ENCODE measurements at places on chromosomes 5 and 9. TPM values are rescaled to one million over a fixed set of nuclear protein-coding genes. Genes with fewer than 3 reads are reported as not detected.

DNA sequence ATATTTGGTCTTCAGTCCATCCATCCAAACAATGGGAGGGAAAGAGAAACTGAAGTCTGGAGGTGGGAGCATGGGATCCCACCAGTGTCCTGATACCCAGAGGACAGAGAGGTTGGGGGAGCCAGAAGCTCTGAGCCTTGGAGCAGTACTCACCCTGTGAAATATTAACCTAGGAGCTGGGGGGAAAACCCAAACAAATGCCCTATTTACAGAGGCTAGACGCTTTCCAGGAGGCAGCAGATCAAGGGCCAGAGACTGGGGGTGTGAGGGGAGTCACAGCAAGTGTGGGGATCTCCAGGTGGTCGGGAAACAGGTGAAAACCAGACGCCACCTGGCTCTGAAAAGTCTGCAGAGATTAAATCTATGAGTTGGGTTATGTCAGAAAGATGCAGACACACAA lies 6.2 kb downstream of the ZER1 start:
- no peaks in the 10 kb centered on the region for H3K27me3 ChIP-seq
- H3K27ac ChIP-seq, result no peak overlapping the region
- H3K4me3 ChIP-seq, result no peak overlapping the region
- H3K4me1 ChIP-seq, result peaks cover 53% of the 10 kb centered on the region
- DNase-seq, result no peak

OR1Q1 gene
- polyA plus RNA-seq, result not detected

DNA sequence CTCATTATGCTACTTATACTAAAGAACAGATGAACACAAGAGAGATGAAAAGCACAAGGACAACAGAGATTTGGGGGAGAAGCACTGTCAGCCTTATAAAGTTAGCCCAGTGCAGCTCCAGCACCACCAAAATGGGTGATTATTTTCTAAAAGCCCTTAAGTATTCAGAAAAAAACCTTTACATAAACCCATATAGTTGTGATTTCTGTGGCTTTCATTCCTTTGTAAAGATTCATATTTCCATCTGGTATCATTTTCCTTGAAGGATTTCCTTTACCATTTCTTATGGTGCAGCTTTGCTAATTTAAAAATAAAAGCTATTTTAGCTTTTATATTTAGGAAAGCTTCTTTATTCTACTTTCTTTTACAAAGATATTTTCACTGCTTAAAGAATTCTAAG lies 311.0 kb downstream of the TMEM167A start:
- H3K36me3 ChIP-seq, result no peaks in the 10 kb centered on the region
- H3K4me1 ChIP-seq, result no peaks in the 10 kb centered on the region
- H3K27ac ChIP-seq, result no peak overlapping the region
- no peaks in the 10 kb centered on the region for H3K27me3 ChIP-seq

- H3K27ac ChIP-seq, result no peak overlapping the region
- no peaks in the 10 kb centered on the region for H3K36me3 ChIP-seq
- no peaks in the 10 kb centered on the region for H3K4me1 ChIP-seq
- DNase-seq, result no peak
Measured at GRCh38 chr5:27458287-27458686, 419.9 kb upstream of the CDH9 start.

LECT2 gene
- not detected for polyA plus RNA-seq

DNA sequence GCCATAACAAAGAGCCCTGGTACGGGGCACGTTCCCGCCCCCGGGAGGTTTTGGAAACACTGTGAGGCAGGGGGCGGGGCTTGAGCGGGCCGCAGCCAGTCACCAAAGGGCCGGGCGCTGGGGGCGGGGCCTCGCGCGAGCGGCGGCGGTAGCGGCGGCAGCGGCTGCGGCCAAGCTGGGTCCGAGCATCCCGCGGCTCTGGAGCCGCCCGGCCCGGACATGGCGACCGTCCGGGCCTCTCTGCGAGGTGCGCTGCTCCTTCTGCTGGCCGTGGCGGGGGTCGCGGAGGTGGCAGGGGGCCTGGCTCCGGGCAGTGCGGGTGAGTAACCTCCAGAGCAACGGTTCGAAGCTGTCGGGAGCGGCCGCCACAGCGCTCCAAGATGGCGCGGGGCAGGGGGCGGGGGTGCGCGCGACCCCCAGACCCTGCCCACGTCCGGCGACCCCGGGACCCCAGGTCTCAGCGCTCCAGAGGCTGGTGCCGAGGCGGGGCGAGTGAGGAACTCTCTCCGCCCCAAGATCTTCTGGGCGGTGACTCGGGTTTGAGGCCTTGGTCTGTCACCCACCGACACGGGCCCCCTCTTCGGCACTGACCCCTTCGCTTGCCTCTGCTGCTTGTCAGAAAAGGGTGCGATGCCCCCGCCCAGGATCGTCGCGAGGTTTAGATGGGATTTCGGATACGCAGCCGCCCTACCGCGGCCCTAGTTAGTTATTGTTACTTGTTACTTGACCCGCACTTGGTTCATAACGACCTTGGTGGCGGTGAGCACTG lies at the start of gene RECK:
Gene RECK, plus strand, starts transcription at position 134 of the 769 bp plus-strand sequence. Its CDS starts 86 bp downstream, at position 220.
- peak; percentile 84 for DNase-seq
- H3K4me1 ChIP-seq, result peaks cover 24% of the 10 kb centered on the region
- H3K4me3 ChIP-seq, result peak within 1 kb of the TSS; percentile 95

GTF2H2 gene
- 12.0 TPM for polyA plus RNA-seq

- H3K4me1 ChIP-seq, result no peaks in the 10 kb centered on the region
- DNase-seq, result no peak
- H3K36me3 ChIP-seq, result no peaks in the 10 kb centered on the region
- H3K27ac ChIP-seq, result no peak overlapping the region
Measured at GRCh38 chr5:126723643-126724042, 53.3 kb upstream of the LMNB1 start.

WDR31 gene
- polyA plus RNA-seq, result 0.88 TPM

FBN2 gene
- polyA plus RNA-seq, result not detected

GRCh38 chr5:74035521-74035937 lies 409.5 kb downstream of the ARHGEF28 start:
- DNase-seq, result no peak
- peaks cover 9% of the 10 kb centered on the region for H3K27me3 ChIP-seq
- H3K36me3 ChIP-seq, result no peaks in the 10 kb centered on the region
- H3K27ac ChIP-seq, result no peak overlapping the region
- no peak overlapping the region for H3K4me3 ChIP-seq

- H3K4me1 ChIP-seq, result no peaks in the 10 kb centered on the region
- H3K27ac ChIP-seq, result no peak overlapping the region
- H3K27me3 ChIP-seq, result peaks cover 20% of the 10 kb centered on the region
- no peak for DNase-seq
Measured at GRCh38 chr5:74342948-74343682, 297.4 kb downstream of the ENC1 start.

DNA sequence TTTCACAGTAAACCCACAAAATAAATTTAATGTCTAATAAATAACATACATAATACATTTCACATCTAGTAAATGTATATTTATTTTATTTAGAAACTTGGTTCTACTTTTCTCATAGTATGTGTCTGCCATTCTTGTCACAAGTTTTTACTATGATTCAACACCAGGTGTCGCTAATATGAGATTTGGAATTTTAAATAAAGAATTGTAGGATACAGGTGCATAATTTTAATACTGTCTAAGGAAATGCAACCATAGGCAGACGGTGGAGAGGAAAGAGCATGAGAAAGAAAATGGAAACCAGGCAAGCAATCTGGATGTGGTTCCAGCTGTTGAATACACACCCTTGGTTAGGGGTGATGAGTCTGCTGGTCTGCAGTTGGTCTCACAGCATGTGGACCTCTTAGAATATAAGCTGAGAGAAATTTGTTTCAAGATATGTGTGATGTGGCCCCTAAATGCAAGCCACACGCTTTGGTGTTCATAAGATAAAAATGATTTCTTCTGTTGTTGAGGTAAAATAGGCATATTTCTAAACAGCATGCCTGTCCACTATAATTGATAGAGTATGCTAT lies 114.7 kb upstream of the TXNDC8 start:
- DNase-seq, result no peak
- H3K27me3 ChIP-seq, result peaks cover 5% of the 10 kb centered on the region
- H3K36me3 ChIP-seq, result no peaks in the 10 kb centered on the region
- no peak overlapping the region for H3K27ac ChIP-seq
- no peak overlapping the region for H3K4me3 ChIP-seq

SOX30 gene
- 1.0 TPM for polyA plus RNA-seq

ITGA2 gene
- polyA plus RNA-seq, result not detected

DNA sequence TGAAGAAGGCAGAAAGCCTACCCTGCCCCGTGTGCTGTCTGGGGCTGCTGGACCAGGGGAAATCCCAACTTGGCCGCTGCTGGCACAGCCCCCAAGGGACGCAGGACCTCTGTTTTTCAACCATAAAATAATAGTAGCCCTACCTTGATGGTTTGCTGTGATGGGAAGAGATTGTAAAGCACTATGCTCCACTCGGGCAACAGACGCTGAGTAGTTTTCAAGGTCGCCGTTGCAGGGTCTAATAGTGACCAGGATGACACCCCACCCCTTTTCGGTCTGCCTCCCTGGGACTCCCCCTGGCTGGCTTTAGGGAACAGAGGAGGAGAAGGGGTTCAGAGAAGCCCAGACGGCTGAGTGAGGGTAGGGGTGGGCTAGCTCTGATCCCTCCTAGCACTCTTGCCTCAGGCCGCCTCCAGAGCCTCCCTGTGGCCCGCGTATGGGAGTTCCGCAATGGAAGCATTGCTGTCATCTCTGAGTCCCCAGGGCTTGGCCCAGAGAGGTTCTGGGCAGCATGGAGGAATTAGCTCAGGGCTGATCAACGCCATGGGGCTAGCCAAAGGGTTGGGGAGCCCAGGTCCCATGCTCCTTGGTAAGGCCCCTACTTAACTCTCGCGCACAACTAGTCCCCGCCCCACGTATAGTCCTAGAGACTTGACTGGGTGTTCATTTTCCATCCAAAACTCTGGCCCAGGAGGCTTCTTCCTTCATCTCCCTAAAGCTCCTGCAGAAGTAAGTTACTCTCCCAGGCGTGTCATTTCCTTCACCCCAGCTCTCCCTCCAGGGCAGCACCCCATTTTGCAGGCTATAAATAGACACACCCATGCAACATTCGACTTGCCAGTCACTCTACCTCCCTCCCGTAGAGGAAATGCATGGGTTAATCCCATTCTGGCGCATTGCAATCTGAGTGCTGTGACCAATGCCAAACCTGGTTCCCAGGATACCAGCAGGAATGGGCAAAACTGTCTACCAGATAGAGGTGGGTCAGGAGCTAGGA lies 1.1 kb upstream of the IRF1 start:
- peaks cover 16% of the 10 kb centered on the region for H3K36me3 ChIP-seq
- peak; percentile 63 for DNase-seq
- peak overlapping the region; percentile 99 for H3K27ac ChIP-seq
- no peaks in the 10 kb centered on the region for H3K27me3 ChIP-seq

RBM22 gene
- polyA plus RNA-seq, result 80.4 TPM

DNA sequence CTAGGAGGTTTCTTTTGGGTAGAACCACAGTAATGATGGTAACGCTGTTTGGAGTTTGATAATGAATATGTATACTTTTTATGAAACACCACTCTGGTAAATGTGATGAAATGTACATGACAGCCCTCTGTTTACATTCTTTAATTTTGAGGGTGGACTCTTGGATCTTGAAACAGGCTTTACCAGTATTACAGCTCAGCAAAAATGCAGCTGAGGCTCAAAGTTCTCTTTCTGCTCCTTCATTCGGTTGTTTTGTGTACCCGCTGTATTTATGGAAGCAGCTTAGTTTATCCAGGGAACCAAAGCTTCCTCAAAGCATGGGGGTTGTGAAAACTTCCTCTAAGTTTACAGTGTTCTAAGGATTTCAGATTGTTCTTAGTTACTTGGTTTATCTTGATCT lies 11.1 kb downstream of the GAPVD1 start:
- H3K27ac ChIP-seq, result peak overlapping the region; percentile 12
- no peaks in the 10 kb centered on the region for H3K36me3 ChIP-seq
- peaks cover 31% of the 10 kb centered on the region for H3K4me1 ChIP-seq

DNA sequence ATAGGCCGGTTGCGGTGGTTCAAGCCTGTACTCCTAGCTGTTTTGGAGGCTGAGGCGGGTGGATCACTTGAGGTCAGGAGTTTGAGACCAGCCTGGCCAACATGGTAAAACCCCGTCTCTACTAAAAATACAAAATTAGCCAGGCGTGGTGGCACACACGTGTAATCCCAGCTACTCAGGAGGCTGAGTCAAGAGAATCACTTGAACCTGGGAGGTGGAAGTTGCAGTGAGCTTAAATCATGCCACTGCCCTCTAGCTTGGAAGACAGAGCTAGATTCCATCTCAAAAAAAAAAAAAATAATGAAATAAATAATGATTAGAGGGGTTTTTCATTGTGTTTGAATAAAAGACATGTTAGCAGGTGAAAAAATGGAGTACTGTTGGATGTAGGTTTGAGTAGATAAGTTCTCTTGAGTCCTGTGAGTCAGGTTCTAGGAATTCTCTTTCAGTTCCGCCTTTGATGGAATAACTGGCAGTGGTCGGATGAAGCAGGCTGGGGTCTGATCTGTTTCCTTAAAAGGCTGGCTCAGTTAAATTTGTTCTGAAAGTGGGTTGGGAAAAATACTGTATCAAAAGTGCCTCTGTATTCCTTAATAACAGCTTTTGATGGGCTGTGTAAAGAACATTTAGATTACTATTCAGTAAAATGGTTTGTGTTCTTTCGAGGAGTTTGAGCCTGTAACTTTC lies 73.2 kb downstream of the AOPEP start:
- H3K36me3 ChIP-seq, result peaks cover 15% of the 10 kb centered on the region
- no peak overlapping the region for H3K27ac ChIP-seq
- no peak for DNase-seq
- no peaks in the 10 kb centered on the region for H3K4me1 ChIP-seq
- no peak overlapping the region for H3K4me3 ChIP-seq
